ENCODE measurements at places on chromosomes 16 and 17.

- DNase-seq = no peak
Measured at GRCh38 chr16:77919761-77920415, 102.5 kb upstream of the CLEC3A start.

DNA sequence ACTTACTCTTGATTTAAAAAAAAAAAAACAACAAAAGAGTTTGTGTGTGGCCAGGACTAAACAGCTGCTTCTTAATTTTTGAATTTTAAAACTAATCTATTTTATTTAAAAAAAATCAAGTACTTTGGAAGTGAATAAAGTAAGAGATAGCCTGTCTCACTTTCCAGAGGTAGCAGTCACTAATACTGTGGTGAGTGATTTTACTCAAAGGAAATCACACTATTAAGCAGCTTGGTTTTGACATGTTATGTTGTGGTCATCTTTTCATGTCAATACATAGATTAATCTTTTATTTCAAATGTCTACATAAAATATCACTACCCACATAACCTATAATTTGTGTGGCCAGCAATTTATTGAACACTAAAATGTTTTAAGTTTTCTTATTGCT, 102.2 kb upstream of the HLF start:
- no peak for DNase-seq

DNA sequence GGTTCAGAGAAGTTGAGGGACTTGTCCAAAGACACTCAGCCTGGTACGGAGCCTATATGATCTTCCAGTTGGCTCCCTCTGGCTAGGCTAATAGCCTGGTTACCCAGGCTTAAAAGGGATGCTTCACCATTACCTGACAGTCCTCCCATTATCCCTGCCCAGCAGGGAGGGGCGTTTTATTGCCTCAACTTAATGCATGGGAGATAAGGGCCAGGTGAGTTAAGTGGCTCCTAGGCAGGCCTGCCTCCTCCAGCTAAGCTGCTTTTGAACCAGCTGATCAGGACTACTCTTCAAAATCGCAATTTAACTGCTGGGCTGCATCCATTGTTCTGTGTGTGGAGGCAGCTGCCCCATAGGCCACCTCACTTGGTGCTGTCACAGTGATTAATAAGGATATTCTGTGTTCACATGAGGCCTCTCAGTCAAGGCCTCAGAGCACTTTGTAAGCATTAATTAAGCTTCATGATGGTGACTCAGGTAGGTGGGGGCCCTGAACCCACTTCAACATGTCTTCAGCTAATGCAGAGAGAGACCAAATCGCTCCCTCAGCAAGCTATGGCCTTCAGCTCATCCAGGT, 27.9 kb downstream of the SMPD3 start:
- no peak for DNase-seq

DNA sequence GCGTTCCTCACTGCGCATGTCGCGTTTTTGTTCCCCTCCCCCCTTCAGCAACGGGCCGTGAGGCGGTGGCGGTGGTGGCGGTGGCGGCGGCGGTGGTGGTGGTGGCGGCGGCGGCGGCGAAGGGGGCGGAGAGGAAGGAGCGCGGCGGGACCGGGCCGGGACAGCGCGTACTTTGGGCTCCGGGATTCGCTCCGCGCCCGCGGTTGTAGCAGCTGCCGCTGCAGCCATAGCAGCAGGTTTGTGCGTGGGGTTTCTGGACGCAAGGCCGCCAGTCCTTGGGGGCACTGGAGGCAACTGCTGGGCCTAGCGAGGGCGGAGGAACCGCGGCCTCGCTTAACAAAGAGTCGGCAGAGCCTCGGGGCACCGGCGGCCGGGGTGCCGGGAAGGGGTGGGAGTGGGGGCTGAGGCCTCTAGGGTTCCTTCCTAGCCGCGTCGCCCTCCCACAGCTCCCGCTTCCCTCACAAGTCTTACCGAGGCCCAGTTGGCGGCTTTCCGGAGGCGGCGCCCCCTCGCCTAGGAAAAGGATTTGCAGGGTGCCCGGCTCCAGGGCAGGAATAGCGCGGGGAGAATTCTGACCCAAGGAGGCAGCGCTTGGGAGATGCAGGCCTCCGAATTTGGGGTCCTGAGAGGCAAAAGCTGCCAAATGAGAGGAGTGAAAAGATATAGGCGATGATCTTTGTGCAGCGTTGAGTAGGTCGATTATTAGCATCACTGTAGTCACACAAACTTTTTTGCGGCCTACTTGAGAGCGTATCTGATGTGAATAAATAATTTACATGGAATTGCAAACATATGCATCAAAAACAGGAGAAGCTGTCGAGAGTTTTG, at the start of gene DDX42:
Gene DDX42, plus strand, starts transcription at position 30 of the 828 bp plus-strand sequence. CDS start 12,880 bp downstream, outside the sequence.
- DNase-seq = peak; percentile 80

- DNase-seq = no peak
Measured at GRCh38 chr16:89051521-89052166, 42.0 kb upstream of the ACSF3 start.

DNA sequence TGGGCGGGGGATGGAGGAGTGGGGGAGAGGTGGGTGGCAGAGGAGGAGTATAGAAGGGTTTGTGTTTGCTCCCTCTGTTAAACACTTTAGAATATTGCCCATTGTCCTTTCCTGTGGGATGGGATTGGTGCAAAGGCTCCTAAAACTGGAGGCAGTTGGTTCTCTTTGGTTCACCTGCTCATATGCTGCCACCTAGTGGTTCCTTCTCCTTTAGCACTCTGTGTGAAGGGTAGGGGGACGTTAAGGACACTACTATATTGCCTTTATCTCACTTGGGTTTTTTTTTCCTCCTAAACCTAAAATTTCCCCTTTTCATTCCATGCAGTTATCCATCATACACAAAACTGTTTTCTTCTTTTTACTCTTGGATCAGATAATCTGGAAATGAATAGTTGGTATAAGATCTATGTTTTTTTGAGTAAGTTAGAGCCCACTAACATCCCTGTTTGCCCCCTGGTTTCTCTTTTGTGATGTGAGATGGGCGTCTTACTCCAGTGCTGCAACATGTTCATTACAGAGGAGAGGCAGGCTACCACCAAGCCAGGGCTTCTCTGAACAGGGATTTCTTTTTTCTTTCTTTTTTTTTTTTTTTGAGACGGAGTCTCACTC, 23.8 kb downstream of the SNX11 start:
- DNase-seq = peak; percentile 86

GRCh38 chr17:19341641-19342610, 20.6 kb downstream of the B9D1 start:
- no peak for DNase-seq

DNA sequence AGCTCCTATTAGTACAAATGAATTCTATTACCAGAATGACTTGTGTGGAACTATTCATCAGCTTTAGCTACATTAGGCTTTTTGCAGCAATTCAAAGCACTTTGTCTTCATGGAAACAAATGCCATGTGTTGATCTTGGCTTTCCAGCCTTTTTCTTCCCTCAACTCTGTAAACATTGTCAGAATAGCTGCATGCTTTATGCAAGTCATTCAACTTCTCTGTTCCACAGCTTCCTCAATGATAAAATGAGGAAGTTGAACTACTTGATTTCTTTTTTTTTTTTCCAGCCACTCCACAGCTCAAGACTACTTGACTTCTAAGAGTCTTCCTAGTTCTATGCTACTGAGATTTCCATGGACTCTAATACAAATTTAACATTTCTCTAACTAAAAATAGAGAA, 41.1 kb downstream of the KIAA0753 start:
- no peak for DNase-seq

- DNase-seq = no peak
Measured at GRCh38 chr16:24967074-24967473, 48.1 kb downstream of the ARHGAP17 start.

GRCh38 chr17:74524653-74525464, 6.4 kb downstream of the CD300LB start:
- no peak for DNase-seq

DNA sequence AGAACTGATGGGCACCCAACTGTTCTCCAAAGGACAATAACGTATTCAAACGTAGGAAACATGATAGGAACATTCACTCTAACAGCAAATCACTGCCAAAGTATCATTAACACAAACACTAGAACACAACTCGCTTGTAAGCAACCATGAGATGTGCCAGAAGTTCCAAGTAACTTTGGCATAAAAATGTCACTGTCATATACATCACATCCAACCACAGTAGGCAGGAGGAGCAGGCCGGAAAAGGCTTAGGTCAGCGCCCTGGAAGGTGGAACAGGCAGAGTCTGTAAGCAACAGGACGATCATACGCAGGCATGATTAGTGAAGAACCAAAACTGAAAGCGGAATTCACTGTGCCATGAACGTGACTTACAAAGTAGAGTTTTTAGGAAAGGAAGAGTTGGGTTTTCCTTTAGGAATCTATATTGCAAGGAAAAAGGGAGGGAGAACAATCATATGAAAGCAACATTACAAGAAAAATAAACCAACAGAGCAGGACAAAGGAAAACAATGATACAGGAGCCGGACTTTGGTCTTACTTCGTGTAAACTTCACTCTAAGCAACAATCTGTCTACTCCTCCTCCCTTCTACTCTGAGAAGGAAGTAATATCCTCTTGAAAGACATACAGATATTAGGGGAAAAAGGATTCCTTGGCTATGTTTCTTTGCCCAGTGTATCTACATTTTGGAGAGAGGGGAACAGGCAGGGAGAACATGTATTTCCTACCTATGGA, 52.3 kb downstream of the YWHAE start:
- DNase-seq = peak; percentile 45

GRCh38 chr16:9366048-9366969, 274.9 kb downstream of the HAPSTR1 start:
- no peak for DNase-seq

- peak; percentile 87 for DNase-seq
Measured at GRCh38 chr17:75557075-75557851, 30.3 kb upstream of the MYO15B start.

GRCh38 chr17:5758651-5759050, 174.3 kb upstream of the NLRP1 start:
- no peak for DNase-seq

GRCh38 chr16:58345574-58346354, 46.5 kb upstream of the GINS3 start:
- no peak for DNase-seq

- DNase-seq = peak; percentile 36
Measured at GRCh38 chr16:48158296-48158695, 2.5 kb upstream of the ABCC12 start.

- no peak for DNase-seq
Measured at GRCh38 chr16:8887431-8887765, 5.2 kb downstream of the LITAFD start.

GRCh38 chr17:21463779-21464407, 87.7 kb downstream of the KCNJ12 start:
- DNase-seq = peak; percentile 17

DNA sequence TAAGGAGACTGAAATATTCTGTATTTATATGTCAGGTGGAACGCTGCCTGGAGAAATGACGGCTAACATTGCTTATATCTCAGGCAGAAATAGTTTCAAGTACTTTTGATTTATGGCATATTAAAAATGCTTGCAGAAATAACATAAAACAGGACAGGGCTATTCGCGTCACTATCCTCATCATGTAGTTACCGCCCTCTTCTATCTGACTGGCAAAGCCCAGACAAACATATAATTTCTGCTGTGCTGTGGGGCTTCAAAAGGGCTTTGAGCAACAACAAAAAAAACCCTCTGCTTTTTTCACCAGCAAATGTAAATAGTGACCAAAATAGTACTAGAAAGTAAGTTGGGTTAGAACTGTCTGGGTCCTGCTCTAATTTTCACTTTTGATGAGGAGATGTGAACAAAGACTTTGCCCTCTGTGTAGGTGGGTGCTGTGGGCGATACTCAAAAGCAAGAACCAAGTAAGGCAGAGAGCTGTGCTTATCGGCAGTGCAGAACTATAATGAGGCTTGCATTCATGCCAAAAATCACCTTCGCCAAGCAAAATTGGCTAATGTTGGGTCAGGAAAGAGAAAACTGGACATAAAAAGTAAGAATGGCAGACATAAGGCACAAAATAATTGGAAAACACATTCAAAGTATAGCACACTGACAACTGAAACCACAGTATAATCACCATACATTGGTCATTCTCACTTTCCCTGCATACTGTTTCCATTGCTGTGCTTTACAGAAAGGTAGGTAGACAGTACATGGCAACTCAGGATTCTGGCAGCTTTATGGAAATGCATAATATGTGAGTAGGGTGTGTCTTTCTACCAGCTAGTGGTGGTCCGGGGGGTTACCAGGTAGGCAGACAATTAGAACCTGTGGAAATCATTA, 151.2 kb upstream of the AXIN2 start:
- no peak for DNase-seq

- DNase-seq = no peak
Measured at GRCh38 chr16:4369007-4369733, 2.5 kb upstream of the VASN start.

GRCh38 chr16:53370827-53371226, 63.4 kb upstream of the RBL2 start:
- DNase-seq = no peak

DNA sequence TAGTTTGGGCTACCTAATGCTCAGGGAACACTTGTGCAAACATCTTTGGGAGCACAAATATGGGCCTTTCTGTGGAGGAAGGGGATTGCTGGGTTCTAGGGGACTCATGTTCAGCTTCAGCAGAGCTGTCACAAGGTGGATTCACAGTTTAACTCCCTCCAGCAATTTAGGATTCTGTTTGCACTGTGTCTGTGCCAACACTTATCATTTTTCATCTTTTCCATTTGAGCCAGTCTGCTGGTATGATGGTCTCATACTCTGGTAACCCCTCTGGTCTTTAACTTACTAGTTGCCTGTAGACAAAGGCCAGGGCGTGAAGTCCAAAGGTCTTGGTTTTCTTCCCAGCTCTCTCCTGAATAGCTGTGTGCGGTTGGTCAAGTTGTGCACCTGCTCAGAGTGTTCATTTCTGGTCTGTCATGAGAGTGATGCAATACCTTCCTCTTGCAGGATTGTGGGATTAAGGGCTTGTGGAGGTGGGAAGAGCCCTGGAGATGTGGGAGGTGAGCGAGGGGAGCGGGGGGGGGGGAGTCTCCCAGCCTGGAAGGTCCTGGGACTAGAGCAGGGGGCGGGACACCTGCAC, 152.6 kb downstream of the CMIP start:
- no peak for DNase-seq

DNA sequence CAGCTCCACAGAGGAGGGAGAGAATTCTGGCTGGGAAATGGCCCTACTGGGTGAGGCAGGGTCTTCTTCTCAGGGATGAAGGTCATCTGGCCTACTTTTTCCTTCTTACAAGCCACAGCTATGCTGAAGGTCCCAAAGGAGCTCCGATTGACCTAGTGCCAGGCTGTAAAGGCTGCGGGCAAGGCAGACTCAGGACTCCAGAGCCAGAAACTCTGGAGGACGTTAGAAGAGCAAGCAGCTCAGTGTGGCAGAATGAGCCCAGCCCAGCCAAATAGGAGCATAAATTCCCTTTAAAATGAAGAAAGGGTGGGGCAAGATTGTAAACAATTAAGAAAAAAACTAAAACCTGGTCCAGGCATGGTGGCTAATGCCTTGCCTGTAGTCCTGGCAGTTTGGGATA, 20.1 kb upstream of the CNOT1 start:
- DNase-seq = no peak

GRCh38 chr17:55319933-55320593, 55.3 kb downstream of the HLF start:
- DNase-seq = no peak

GRCh38 chr17:14203388-14203787, 33.3 kb downstream of the CDRT15 start:
- no peak for DNase-seq

GRCh38 chr16:20051147-20051546, 22.5 kb downstream of the GPR139 start:
- DNase-seq = no peak

- DNase-seq = no peak
Measured at GRCh38 chr17:40471846-40472732, 28.8 kb downstream of the IGFBP4 start.

Data from hepatocyte (in vitro differentiated cells).